Inflammatory macrophage (primary cell): ENCODE measurements at places on chromosomes 6 and 20.

GRCh38 chr6:28696167-28696566, 170.5 kb downstream of the GPX5 start:
- DNase-seq: no peak

- DNase-seq: no peak
Measured at GRCh38 chr6:137877606-137878005, 10.5 kb downstream of the TNFAIP3 start.

DNA sequence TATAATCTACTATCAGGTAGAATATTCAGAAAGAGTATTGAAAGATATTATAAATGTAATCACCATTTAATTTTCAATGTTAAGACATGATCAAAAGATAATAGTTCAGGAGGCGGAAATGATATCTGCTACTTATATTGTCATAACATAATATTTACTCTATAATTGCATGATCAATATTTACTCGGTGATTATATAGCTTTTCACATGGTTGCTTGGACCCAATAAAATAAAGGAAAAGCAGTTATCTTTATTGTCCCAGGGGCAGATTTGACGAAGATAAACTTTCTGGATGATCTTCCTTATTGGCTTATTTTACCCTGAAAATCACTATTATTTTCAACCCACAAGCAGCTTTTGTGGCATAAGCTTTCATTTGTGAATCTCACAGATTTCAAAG, 350.4 kb downstream of the HACE1 start:
- no peak for DNase-seq

DNA sequence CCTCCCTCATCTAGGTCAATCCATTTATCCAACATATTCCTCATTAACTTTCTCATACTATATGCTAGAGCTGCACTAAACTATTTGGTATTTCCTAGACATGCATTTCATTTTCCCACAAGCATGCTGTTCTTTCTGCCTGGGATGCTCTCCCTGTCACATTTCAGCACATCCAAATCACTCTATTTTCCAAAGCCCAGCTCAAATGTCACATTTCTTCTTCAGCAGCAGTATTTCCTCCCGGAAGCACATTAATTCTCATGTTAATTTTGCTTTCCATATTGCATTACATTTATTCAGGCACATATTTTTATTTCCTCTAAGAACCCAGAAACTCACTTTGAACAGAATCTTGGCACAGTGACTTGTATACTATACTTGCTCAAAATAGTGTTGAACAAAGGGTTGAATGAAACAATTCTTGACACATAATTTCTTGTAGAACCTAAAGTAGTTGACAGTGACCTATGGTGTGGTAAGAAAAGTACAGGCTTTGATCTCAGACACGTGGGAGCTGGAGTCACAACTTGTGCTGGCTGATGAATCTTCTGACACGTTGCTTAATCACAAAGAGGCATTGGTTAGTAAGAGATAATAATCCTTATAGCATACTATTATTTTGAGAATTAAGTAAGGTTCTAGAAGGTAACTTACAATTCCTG, 30.8 kb upstream of the CD2AP start:
- DNase-seq: peak; percentile 56

GRCh38 chr6:80380566-80380965, 274.1 kb downstream of the BCKDHB start:
- DNase-seq: no peak

DNA sequence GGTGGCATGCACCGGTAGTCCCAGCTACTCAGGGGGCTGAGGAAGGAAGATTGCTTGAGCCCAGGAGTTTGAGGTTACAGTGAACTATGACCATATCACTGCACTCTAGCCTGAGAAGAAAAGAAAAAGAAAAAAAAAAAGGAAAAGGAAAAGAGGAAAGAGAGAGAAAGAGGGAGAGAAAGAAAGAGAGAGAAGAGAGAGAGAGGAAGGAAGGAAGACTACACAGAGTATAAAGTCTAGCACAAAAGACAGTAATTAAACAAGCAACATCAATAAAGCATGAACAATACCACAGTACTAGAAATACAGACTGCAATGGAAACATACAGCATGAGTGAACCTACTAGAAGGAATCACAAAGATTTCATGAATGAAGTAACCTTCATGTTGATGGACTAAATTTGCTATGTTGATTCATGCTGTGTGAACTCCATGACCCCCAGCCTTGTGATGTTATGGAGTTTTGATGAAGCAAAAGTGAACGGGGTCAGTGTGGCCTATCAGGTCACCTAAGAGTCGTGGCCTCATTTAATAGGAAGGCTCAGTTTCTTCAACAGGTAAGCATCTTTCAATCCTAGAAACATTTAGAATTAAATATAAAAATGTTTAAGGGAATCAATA, 57.6 kb downstream of the NUDT3 start:
- DNase-seq: peak; percentile 19

DNA sequence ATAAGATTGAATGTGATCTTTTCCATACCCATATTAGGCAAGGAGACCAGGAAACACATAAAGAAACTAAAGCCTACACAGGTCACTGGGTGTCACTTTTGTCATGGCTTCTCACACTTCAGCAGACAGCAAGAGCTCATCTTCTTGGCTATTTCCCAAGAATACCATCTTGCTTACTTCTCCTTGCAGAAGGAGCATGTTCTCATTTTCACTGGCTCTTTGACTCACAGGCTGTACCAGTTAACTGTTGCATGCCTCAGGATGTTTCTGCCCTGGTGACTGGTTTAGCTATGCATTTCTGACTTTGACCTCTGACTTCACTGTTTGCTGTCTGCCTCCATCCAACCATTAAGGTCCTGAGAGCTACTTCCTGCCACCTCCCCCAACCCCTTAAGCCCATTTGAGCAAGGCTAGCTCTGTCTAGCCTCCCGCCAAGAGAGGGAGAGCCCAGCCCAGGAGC, 40.3 kb upstream of the OGFRL1 start:
- DNase-seq: peak; percentile 97

DNA sequence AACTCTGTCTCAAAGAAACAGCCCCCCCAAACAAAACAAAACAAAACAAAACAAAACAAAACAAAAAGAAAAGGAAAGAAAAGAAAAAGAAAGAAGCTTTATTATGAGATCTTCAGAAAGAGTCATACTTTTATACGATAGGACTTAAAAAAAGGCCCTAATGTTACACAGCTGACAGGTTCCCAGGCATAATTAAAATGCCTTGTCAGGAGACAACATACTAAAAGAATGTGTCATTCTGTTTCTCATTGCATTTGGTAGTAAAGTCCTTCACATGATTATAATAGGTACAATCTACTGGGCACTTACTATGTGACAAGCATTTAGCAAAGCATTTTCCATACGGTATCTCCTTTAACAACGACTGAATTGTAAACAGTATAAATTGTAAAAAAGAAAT, 36.4 kb upstream of the RPN2 start:
- DNase-seq: no peak

DNA sequence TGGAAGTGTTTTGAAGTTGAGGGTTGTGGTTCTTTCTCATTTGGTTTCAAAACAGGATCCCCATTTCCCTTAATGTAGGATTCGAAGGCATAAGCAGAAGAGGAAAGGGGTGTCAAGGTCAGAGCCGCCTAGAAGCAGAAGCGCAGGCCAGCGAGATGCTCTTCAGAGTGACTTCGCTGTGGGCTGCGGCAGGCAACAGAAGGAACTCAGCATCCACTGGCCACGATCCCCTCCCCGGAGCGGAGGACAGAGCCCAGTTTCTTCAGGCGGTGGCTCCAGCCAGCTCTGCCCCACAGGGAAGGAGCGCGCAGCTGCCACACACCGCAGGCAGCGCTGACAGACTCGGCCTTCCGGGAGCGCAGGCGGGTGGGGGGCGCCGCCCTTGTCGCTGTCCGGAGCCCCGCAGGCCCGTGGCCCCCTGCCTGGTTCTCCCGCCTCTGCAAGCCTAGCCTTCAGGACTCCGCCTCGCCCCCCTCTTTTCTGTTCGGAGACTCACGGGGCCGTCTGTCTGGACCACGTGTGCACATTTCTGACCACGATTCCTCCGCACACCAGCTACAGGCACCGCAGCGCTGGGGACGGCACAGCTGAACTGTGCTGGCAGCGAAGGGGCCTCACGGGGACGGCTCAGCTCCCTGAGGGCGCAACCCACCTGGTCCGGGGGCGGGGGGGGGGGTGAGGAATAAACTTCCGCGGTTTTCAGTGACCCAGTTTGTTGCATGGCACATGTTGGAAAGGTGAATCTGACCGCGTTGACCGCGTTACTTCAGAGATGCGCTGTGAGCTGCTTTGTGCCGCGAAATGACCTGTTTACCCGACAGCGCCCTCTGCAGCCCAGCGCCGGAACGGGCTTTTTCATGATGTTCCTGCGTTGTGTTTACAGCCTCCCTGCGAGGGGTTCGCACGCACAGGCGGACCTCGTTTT, 26.1 kb downstream of the TTLL2 start:
- DNase-seq: peak; percentile 40

DNA sequence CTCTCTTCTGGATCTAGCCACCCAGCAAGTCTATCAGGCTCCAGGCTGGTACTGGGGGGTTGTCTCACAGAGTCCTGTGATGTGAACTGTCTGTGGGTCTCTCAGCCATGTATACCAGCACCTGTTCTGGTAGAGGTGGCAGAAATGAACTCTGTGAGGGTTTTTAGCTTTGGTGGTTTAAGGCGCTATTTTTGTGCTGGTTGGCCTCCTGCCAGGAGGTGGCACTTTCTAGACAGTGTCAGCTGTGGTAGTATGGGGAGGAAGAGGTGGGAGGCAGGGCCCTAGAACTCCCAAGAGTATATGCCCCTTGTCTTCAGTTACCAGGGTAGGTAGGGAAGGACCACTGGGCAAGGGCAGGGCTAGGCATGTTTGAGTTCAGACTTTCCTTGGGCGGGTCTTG, 75.8 kb downstream of the SNAP91 start:
- no peak for DNase-seq

GRCh38 chr6:140026546-140026945, 652.1 kb upstream of the CITED2 start:
- DNase-seq: no peak

GRCh38 chr6:10479939-10480700, 41.0 kb upstream of the GCNT2 start:
- no peak for DNase-seq

- DNase-seq: no peak
Measured at GRCh38 chr20:62529896-62530642, 54.3 kb upstream of the GATA5 start.

- DNase-seq: no peak
Measured at GRCh38 chr6:71599359-71599758, 287.0 kb upstream of the RIMS1 start.

GRCh38 chr20:15923030-15923776, 650.0 kb downstream of the KIF16B start:
- DNase-seq: peak; percentile 19

DNA sequence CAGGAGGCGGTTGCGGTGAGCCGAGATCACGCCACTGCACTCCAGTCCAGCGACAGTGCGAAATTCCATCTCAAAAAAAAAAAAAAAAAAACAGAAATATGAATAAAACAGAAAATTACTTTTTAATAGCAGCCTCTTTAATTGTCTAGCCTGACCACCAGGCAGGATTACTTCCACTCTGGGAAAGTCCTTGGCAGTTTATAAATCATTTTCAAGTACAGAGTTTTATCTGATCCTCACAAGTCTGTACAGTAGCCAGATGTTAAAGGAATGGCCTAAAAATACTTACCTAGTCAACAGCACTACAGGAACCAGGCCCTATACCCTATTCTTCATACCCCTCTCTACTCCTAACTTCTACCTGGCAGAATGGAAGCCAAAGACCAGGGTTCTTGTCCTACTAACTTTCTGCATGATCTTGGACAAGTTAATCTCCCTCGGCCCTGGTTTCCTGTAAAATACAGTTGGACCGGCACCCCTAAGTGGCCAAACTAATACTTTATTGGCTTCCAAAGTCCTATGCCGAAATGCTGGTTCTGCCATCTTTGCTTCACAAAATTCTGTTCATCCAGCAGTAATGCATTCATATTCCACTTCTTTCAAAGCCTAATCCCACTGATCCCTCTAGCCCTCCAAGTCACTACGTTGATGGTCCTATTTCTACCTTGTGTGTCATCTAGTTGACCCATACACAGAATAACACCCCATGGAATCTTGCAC, 1.9 kb downstream of the EIF2S2 start:
- no peak for DNase-seq

DNA sequence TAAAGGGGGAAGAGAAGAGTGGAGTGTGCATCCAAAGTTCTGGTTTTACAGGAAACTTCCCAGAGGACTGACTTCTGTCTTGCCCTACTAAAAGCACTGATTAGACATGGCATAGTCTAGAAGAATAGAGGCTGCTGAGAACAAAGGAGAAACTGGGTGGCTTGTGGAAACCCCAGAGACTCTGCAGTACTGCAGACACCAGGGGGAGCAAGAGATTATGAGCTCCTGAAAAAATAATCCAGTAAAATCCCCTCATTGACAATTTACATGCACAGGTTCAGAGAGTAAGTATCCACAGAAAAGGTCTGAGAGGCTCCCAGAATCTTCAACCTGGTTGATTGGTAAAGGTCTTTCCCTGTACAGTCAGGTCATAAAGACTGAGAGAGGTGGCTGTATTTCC, 48.7 kb upstream of the CLVS2 start:
- no peak for DNase-seq

- DNase-seq: peak; percentile 82
Measured at GRCh38 chr6:53437557-53438202, 88.9 kb upstream of the ELOVL5 start.

DNA sequence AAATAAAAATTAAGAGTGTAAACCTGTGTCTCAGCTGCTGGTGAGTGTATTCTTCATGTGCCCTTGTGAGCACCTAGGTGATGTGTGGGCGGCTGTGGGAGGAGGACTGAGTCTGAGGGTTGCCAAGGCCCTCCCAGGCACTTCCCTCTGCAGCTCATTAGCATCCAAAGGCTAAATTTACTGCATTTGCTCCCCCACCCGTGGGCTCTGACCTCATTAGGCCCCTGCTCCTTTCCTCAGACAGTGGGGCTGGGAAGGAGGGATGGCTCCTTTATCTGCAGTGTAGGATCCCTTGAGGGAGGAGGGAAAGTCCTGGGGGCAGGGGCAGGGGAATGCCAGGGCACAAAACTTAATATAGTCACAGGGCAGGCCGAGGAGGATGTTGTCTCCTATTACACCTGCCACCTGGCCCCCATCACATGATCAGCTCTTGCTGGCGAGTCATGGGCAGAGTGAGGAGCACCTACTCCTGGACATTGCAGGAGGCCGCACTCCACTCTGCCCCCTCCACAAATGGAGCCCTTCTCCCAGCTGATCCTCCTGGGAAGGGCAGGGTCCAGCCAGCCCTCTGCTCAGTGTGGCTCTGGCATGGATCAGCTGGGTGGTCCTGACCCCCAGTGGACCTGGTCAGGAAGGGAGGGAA, 133.2 kb downstream of the MRPL14 start:
- DNase-seq: peak; percentile 37
